ENCODE measurements at places on chromosomes 5 and 9. TPM values are rescaled to one million over a fixed set of nuclear protein-coding genes. Genes with fewer than 3 reads are reported as not detected.
A peak's percentile ranks its signal among the peaks of the same experiment; 100 is the strongest.

Gene GZMA
- 2.2 TPM for total RNA-seq

DNA sequence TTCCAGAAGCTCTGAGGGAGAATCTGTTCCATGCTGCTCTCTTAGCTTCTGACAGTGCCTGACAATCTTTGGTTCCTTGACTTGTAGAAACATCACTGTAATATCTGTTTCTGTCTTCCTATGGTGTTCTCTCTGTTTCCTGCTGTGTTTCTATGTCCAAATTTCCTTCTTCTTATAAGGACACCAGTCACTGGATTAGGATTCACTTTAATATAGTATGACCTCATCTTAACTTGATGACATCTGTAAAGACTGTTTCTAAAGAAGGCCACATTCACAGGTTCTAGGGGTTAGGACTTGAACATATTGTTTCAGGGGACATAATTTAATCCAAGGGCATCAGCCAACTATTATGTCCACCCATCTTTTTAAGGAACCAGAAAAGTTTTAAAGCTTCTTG is 265.6 kb downstream of the ZSWIM6 start:
- no peak overlapping the region for H3K27ac ChIP-seq
- DNase-seq = no peak
- no peak overlapping the region for H3K4me3 ChIP-seq

GRCh38 chr5:78504704-78505677 is 143.6 kb downstream of the LHFPL2 start:
- no peaks in the 10 kb centered on the region for H3K36me3 ChIP-seq
- peak overlapping the region; percentile 61 for H3K27ac ChIP-seq
- no peak overlapping the region for H3K4me3 ChIP-seq
- no peaks in the 10 kb centered on the region for H3K27me3 ChIP-seq
- H3K4me1 ChIP-seq = peaks cover 18% of the 10 kb centered on the region

DNA sequence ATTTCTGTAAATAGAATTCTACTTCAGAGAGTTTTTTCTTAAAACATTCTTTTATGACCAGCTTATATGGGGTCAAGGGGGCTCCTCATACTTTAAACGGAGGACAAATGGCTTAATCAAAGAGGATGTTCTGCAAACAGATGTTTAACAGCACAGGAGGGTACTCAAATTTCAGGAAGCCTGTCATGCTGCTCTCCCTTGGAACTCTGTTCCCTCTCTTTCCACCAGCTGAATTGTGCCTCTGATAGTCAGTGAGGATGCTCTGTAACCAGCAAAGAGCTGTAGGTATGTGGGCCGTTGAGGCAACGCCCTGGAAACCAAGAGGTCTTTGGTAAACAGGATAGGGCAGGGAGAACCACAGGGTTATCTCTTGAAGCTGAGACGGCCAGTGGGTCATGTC is 161.1 kb downstream of the C5orf15 start:
- no peak overlapping the region for H3K4me3 ChIP-seq
- H3K4me1 ChIP-seq = no peaks in the 10 kb centered on the region
- H3K36me3 ChIP-seq = no peaks in the 10 kb centered on the region

Gene FOXD4
- total RNA-seq = not detected

DNA sequence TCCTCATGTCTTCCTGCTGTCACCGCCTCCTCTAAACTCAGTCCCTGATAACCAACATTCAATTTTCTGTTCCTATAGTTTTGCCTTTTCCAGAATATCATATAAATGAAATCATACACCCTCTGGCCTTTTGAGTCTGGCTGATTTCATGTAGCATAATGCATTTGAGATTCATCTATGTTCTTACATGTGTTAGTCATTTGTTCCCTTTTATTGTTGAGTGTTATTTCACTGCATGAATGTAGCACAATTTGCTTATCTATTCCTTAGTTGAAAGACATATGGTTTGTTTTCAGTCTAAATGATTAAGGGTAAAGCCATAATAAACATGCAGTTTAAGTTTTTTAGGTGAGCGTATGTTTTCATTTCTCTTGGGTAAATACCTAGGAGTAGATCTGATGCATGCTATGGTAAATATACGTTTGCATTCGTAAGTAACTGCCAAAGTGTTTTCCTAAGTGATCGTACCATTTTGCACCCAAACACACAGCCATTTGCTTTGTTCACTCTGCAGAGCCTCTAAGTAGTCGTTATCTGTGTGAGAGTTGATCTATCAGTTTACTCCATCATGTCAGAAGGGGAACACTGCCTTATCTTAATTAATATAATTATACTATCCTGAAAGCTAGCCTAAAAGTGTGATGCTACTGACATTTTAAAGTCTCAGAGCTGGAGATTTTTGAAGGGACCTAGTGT is 460.8 kb downstream of the DMAC1 start:
- no peaks in the 10 kb centered on the region for H3K27me3 ChIP-seq
- H3K27ac ChIP-seq = no peak overlapping the region
- no peak for DNase-seq
- no peaks in the 10 kb centered on the region for H3K4me1 ChIP-seq
- H3K4me3 ChIP-seq = no peak overlapping the region
- H3K36me3 ChIP-seq = no peaks in the 10 kb centered on the region

Gene INSL6
- not detected for total RNA-seq

- no peaks in the 10 kb centered on the region for H3K27me3 ChIP-seq
- no peaks in the 10 kb centered on the region for H3K36me3 ChIP-seq
- H3K4me1 ChIP-seq = no peaks in the 10 kb centered on the region
- H3K27ac ChIP-seq = no peak overlapping the region
- no peak for DNase-seq
Measured at GRCh38 chr9:20513126-20513913, 109.0 kb downstream of the MLLT3 start.

DNA sequence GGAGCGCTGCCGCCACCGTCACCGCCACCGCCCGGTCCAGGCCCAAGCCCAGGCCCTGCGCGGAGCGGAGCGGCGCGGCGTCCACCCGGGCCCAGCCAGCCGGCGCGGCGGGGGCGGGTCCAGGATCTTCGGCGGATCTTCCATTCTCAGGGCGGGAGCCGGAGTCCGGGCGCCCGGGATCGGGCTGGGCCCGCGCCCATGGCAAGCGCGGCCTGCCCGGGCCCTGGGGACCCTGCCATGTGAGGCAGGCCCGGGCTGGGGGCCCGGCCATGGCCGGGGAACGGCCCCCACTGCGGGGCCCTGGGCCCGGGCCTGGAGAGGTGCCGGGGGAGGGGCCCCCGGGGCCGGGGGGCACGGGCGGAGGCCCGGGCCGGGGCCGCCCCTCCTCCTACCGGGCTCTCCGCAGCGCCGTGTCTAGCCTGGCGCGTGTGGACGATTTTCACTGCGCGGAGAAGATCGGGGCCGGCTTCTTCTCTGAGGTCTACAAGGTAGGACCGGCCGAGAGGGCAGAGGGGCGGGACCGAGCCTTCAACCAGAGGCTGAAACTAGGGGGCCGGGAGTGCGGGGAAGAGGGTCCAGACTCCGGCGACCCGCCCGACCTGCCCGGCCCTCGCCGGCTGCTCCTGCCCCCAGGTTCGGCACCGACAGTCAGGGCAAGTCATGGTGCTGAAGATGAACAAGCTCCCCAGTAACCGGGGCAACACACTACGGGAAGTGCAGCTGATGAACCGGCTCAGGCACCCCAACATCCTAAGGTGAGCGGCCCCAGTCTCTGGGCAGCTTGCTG is 482 bp downstream of the TESK1 start:
- H3K27ac ChIP-seq = peak overlapping the region; percentile 96
- peak overlapping the region; percentile 92 for H3K4me3 ChIP-seq
- no peaks in the 10 kb centered on the region for H3K27me3 ChIP-seq
- DNase-seq = peak; percentile 63
